ENCODE measurements at places on chromosomes 6 and 20. TPM values are rescaled to one million over a fixed set of nuclear protein-coding genes. Genes with fewer than 3 reads are reported as not detected.

DNA sequence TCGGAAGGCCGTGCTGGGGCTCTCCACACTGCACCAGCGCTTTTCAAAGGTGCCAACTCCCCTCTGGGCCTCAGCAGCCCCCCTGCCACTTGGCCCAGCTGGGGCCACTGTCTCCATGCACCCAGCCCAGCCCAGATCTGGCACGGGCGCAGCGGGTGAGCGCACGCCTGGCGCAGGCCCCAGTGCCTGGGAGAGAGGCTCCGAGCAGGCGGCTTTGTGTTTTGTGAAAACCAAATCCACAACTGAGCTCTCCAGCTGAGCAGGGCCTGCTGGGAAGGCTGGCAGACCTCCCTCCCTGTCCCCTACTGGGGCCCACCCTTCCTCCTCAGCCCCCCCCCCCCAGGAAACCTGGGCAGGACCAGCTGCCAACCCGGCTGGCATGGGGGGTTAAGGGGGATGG, 17.0 kb downstream of the MDGA1 start:
- no peak for DNase-seq

DNA sequence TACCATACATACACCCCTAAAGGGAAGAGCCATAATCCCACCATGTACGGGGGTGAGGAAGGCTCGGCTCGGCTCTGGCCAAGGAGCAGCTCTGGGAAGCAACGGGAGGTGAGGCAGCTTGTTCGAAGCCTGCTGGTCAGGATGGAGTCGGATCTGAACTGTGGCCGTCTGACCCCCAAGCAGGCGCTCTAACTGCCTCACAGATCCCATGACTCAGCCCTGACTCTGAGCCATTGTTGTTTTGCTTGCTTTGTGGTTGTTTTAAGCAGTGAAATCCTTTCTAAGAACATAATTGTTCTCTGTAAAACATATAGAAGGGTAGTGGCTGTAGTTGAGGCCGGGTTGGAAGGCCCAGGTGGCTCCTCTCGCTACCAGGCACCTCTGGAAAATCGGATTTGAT, 10.9 kb downstream of the C6orf132 start:
- DNase-seq: no peak

DNA sequence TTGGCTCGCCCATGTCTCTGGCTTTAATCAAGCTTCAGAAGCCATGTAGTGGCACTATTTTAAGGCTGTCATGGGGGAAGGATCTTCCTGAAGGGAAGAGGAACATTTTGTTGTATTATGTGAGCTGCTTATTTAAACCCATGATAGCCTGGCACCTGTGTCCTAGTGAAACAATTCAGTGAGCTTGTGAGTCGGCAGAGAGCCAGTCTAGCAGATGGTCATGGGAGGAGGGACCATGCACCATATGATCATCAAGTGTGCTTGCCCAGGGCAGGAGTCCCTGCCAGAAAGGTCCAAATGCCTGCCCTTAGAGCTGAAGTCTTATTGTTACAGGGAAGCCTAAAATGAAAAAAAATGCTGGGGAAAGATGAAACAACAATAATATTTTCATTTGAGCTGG, 132.9 kb downstream of the PRDM13 start:
- no peak for DNase-seq

ULBP2 gene
- 0.82 TPM for total RNA-seq

- no peak for DNase-seq
These were observed 44.3 kb upstream of the PDYN start for GRCh38 chr20:2038161-2038560.

DNA sequence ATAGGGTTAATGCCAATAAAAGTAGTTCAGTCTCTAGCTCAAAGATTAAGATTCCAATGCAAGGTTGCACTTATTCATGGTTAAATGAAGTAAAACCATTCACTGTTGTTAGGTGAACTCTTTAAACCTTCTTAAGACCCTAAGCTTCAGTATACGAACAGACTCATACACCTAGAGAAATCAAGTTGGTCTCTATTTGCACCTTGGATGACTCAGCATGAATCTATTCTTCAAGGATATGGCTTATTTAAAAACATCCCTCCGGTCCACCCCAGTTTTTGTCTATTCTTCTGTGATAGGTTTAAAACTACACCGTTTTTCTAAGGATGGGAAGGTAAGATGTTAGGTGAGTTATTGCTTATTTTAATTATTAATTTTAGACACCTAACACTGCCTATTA, 932 bp upstream of the TAAR9 start:
- no peak for DNase-seq

- no peak for DNase-seq
These were observed 58.0 kb downstream of the BACH2 start for GRCh38 chr6:90238496-90239266.

DNA sequence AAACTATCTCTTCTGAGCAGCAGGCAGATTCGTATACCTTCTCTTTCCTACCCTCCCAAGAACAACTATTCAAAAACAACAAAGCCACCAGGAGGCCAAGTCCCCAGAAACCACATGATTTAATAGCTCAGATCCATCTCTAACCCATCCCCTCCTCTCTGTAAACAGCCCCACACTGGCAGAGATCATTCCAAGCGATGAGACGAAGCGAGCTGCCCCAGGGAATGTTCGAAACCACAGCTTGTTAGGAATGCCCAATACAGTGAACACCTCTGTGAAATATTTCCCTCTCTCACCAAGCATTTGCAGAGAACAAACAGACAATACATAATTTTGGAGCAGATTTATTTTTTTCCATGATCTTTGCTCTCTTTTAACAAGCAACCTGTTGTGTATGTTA, 231.8 kb downstream of the SOD2 start:
- DNase-seq: no peak

- DNase-seq: no peak
These were observed 70.9 kb downstream of the CD40 start for GRCh38 chr20:46188866-46189541.

GRCh38 chr6:162478192-162478671, 249.3 kb downstream of the PRKN start:
- no peak for DNase-seq

MUCL3 gene
- not detected for total RNA-seq

GRCh38 chr20:50130356-50130723, 17.4 kb upstream of the UBE2V1 start:
- no peak for DNase-seq

GRCh38 chr6:1372690-1373089, 16.7 kb upstream of the FOXF2 start:
- DNase-seq: no peak

CGA gene
- not detected for total RNA-seq

DNA sequence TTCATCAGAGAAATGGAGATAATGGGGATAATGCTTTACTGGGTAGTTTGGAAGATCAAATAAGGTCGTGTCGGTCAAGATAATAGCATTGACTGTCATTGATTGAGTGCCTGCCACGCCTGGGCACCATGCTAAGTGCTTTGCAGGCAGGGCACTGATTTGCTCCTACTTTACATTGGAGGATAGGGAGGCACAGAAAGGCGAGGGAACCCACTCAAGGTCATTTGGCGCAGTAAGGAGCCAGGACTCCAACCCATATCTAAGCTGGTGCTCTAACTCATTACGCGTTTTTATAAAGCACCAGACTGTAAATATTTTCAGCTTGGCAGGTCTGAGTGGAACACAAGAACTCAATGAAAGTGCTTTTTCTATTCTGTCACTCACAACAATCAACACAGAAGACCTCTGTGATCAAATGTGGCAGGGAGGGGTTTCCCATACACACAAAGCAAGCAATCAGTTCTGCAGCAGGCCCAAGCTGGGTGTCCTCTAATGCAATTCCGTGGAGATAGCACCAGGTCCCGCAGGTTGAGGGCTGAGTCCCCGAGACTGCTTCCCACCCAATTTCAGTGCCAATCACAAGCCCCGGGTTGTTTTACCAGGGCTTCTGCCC, 373.6 kb downstream of the CDH26 start:
- DNase-seq: no peak

DNA sequence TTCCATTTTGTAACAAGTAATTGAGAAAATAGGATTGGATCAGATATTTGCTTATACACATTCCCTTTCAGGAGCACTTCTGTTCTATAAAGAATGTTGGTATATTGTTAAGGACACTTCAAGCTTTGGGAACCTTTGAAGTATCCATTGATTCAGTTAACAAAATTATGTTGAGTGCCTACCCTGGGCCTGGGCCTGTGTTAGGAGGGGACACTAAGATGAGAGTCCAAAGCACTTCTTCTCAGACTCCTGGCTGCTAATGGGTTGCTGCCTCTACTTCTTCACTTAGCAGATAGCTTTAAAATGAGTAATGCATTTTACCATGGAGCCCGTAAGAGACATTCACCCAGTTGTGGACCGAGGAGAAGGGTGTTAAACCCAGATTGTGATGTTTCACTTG, 40.3 kb downstream of the PTPN1 start:
- no peak for DNase-seq
